Activated naive CD4-positive, alpha-beta T cell treated with anti-CD3 and anti-CD28 coated beads, Interleukin-2, amount 50 U/mL, for 72 hours (primary cell): ENCODE measurements at places on chromosomes 3 and 15.

- no peak for DNase-seq
Measured at GRCh38 chr15:28118083-28118482, 19.0 kb upstream of the OCA2 start.

DNA sequence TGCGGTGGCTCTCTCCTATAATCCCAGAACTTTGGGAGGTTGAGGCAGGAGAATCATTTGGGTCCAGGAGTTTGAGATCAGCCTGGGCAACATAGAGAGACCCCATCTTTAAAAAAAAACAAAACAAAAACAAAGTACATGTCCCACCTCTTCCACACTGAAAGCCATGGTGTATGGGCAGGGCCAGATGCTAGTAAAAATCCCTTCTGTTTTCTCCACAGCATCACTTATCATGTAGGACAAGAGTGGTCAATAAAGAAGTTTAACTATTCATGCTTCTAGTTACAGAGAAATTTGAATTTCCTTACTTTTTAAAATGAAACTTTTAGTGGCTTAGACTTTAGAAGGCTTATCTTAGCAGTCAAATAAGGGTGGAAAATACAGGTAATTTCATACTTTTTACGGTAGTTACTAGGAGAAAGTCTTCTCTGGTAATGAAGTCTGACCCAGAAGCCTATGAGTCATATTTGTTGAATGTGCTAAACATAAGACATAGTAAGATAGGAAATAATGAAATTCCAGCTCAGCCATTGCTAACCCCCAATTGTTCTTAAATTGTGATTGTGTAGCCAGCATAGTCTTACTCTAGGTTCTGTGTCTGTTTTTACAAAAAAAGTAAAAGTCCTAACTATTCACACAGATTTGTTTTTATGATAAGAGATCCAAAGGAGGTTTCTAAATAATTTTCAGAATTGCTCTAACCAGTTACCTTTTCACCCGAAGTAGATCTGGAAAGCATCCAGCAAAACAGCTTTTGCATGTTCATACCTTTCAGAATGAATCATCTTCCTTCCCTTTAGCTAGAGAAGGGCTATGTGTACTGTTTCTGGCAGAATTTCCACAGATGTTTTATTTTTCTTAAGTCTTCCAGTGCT is 16.4 kb upstream of the ZNF609 start:
- no peak for DNase-seq

GRCh38 chr3:72238010-72238691 is 453.2 kb upstream of the PROK2 start:
- no peak for DNase-seq

DNA sequence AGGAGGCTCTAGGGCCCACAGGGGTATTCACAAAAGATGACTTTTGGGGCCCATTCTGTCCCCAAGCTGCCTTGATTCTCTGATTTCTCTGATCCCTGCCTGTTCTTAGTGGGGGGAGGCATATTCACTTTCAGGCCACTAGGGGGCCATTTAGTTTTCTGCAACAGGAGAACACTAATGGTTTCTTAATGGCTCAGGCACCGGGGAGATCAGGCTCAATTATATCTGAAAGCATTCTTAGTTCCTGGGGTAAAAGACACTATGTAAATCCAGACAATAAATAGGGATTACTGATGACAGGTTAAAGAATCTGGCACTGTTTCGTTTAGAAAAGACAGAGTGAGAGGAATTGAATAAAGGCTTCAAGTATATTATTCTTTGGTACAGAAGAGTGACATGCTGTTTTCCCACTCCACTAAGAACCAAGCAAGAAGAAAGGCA is 2.5 kb upstream of the INAFM2 start:
- DNase-seq = no peak

GRCh38 chr3:120177707-120178306 is 83.6 kb upstream of the GSK3B start:
- no peak for DNase-seq

GRCh38 chr15:57631386-57632110 is 39.8 kb downstream of the MYZAP start:
- DNase-seq = no peak

DNA sequence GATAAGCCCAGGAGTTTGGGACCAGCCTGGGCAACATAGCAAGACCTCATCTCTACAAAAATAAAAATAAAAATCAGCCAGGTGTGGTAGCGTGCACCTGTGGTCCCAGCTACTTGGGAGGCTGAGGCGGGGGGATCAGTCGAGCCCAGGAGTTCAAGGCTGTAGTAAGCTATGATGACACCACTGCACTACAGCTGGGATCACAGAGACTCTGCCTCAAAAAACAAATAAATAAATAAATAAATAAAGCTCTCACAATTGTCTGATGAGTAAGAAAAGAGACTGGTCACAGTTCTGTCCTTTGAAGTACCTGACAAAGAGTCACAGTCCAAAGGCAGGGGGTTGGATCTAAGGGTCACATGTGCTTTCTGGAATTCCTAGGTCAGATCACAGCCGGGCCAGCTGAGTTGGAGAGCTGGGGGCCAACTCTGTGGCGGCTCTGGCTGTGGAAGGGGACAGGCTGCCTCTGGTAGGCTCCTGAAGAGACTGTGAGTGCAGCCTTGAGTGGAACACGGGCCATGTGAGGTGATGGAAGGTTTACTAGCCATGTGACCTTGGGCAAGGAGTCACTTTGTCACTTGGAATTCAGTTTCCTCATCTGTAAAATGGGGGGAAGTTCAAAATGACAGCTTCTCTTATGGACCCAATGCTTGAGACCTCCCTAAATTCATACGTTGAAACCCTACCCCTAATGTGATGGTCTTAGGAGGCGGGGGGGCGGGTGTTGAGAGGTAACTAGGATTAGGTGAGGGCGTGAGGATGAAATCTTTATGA is 47.2 kb downstream of the WHAMM start:
- peak; percentile 16 for DNase-seq
